MG63 (cell line): ENCODE measurements at places on chromosomes 1 and 21.
A peak's percentile ranks its signal among the peaks of the same experiment; 100 is the strongest.

DNA sequence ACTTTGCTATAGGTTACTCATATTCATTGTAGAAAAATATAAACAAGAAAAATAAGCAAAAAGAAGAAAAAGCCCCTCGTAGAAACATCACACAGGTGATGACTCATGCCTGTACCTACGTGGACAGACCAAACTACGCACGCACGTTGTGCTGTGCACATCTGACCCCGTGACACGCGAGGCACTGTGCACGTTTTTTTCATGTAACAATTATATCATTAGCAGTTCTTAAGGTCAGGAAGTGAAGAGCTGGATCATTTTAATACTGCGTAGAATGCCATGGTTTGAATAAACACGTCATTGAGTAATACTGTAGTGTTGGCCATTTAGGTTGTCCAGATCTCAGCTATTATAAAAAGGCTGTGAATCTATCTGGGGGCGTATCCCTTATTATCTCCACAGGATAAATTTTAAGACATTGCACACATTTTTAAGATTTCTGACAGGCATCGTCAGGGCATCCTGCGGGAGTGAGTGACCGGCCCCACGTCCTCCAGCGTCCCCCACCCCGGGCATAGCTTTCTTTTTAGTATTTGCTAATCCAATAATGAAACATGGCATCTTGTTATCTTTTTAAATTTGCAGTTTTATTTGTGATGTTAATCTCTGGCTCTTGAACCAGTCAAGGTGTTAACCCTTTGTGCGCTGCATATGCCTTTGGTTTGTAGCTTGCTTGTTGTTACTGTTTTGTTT is 23.4 kb upstream of the ADARB1 start:
- no peak for DNase-seq

DNA sequence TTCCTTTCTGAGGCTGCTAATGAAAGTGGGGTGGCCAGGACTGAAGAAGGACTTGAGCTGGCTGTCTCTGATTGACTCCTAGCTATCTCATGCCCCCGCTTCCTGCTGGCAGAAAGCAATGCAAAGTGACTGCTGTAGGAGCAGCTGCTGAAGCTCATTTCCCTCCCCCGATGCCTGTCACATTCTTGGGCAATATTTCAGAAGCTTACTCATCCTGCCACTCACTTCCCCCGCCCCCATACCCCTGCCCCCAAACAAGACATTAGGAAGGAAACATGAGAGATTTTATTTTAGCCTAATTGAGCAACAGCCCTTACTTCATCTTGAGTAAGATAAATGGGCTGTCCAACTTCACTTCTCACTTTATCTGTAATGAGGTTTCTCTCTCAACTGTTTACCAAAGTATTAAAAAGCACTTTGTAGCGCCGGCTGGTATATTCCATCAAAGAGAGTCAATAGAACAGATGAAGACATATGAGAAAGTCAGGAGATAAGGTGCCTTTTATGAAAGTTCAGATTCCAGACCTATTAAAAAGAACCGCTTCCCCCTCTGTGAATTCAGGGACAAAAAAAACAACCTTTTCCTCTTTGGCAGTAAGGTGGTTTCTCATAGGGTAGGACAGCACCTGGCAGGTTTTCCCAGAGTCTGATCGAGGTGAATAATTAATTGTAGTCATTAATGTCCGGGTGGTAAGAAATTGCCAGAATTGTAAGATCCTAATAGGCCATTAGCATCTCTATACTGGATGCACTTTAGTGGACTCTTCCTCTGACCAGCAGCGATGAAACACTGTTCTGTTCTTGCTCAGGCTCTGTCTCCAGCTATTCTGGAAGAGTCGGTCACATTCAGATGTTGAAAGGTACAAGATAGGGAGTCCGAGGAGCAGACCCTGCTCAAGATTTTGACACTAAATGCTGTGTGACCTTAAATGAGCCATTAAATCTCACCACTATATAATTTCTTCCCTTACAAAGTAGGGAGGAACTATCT is 70.2 kb downstream of the SH3GLB1 start:
- DNase-seq: peak; percentile 88

GRCh38 chr1:172224871-172225270 is 195.6 kb upstream of the C1orf105 start:
- DNase-seq: no peak

DNA sequence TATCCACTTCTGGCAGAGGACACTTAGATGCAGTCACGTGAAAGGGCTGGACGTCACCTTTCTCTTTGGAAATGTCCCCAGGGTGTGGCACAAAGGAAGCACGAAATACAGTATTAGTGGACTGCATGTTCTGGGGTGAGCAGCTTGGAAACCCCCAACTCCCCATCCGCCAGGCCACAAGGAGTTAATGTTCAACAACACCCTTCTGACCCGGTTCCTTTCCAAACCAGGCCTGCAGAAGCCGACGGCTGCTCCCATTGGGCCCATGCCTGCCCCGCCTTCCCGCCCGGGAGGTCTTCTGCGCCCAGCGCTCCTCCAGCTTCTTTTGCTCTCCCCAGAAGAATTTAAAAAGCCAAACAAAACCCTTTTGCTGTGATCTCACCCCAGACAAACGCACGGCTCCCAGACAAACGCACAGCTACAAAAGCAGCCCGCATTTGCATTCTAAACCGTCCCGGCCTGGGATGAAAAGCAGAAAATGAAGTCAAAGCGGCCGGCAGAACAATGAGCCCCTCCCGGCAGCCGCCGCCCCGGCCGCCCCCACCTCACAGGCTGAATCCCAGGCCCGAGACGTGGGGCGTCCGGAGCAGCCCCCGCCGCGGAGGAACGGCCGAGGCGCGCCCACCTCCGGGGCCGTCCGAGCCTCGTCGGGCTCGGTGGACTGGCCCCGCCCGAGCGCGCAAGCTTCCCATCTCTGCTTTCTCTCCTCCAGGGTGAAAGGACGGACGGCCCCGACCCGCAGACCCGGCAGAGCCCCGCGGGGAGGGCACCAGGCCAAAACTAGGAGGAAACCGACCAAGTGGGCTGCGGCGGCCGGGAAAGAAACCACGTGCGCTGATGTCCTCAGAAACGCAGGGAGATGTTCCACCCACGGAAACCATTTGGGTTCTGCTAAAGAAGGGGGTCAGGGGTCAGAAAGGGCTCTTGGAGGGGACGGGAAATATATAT is 101.9 kb downstream of the PLPP3 start:
- DNase-seq: no peak

DNA sequence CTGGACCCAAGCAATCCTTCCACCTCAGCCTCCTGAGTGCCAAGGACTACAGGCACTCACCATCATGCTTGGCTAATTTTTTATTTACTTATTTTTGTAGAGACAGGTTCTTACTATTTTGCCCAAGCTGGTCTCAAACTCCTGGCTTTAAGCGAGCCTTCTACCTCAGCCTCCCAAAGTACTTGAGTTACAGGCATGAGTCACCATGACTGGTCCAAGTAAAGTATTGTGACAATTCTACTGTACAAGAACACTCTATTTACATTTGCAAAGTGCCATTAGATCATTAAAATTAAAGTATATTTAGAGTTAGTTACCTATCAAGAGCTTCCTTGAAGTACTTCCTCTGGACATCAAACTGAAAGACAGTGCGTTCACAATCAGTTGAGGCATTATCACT is 44.8 kb downstream of the NRDC start:
- no peak for DNase-seq

- no peak for DNase-seq
These were observed 38.1 kb downstream of the GNB1 start for GRCh38 chr1:1852619-1853414.

DNA sequence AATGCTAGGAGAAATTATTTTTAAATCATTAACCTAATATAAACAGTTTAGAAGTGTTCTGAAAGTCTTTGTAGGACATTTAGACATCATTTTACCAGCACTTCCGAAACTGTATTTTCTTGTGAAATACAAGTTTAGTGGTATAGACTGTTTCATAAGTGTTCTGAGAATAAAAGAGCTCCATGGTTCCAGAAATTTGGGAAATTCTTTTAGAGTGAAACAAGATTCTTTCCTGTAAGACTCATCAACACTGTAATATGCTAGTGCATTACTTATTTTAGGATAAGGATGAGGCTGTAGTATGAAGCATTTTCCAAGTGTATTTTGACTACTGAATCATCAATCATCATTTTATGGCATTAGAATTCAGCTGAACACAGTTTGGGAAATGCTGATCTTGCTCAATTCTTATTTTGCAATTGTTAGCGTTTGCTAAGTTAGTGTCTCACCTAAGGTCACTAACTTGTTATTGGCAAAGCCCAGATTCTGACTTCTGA is 73.4 kb downstream of the CEP350 start:
- no peak for DNase-seq

GRCh38 chr1:113768916-113769600 is 9.8 kb upstream of the PHTF1 start:
- DNase-seq: no peak

DNA sequence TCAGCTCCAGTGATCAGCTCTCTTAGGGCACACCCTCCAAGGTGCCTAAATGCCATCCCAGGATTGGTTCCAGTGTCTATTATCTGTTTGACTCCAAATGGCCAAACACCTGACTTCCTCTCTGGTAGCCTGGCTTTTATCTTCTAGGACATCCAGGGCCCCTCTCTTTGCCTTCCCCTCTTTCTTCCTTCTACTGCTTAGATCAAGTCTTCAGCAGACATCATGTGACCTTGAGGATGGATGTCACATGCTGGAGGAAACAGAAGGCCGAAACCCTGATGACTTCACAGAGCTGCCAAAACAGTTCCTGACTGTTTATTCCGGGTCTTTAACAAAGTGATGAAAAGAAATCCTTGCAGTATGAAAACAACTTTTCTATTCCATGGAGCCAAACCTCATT is 24.4 kb upstream of the WDR26 start:
- no peak for DNase-seq

DNA sequence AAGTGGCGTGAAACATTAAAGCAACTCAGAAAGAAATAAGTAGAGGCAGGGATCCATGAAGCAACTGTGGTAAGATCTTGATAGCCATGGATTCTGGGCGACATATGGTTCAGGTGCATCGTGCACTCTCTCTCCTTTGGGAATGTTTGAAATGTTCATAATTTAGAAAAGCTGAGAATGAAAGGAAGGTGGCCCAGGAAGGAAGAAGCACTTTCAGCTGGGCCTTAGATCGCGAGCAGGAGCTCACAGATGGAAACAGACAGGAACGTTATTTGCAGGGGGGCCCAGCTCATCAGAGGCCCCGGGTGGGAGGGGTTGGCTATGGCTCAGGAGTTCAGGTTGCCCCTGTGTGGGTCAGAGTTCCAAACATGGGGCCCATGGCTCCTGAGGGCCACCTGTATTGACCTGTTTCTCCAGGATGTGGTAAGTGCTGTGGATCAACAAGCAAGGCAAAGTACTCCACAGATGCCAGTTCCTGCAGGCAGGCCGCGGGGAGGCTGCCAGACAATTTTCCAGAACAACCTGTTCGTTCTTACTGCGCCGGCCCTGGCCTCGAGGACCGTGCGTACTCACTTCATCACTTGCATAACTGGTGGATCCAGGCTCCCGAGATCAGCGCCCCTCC is 253.2 kb downstream of the TOMM20 start:
- no peak for DNase-seq

DNA sequence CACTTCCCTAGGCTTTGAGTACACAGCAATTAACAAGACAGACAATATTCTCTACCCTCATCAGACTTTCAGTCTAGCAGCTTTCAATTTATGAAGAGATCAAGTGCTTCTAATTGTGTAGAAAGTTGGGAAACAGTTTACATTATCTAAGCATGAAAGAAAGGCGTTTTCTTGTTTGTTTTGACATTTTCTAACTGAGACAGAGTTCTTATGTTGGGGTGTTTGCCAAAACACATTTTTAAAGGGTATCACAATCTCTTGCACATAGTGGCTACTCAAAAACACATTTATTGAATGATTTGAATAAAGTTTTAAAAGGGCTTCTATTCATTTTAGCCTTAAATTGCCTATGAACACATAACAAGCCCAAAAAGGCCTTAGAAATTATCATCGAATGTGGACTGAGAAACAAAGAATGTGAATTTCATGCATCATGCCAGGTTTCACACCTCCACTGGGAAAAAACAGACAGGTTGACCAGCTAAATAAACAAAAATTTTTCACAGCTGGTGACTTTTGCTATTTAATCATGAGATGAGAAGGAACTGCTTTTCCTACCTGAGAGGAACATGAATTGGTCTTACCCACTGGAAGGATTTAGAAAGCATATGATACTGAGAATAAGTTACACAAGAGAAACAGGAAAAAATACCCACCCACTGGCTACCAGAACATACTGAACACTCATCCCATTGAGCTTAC is 394.5 kb upstream of the PKN2 start:
- DNase-seq: no peak

DNA sequence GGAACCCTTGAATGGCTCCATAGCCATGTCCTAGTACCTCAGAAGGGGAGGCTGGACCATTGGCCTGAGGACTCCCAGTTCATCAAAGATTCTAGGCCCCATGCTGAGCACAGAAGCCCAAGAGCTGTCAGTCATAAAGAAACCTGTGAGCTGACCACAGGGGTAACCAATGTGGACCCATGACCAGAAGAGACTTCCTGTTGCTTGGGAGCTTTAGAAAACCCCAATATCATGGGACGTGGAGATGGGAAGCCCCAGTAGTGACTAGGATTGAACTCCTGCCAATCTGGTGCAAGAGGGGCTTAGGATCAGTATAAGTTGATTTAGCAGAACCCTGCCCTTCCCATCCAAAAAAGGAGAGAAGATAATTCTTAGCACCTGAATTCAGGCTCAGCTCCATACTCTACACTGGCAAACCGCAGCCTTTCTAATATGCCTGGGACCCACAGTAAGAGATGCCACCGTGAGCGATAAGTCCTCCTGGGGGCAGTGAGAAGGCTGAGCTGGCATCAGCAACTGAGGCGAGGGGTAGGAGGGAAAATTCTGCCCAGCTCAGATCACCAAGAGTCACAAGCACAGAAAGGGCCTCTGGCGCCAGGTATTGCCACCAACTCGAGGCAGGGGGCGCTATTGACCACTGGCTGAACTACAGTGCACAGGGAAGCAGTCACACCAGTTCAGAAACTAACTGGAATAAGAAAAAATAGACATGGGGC is 108.9 kb downstream of the CAPN8 start:
- peak; percentile 31 for DNase-seq

GRCh38 chr1:2229037-2229864 is 1.1 kb downstream of the SKI start:
- peak; percentile 62 for DNase-seq

- no peak for DNase-seq
These were observed 374 bp downstream of the MAB21L3 start for GRCh38 chr1:116111524-116112021.

GRCh38 chr21:17818186-17819113 is 706 bp downstream of the C21orf91 start:
- DNase-seq: peak; percentile 20
